Suppressor macrophage (primary cell): ENCODE measurements at places on chromosomes 4 and X.
A peak's percentile ranks its signal among the peaks of the same experiment; 100 is the strongest.

- no peak for DNase-seq
Observed at GRCh38 chr4:74391346-74391745, 26.4 kb downstream of the EREG start.

GRCh38 chr4:22130741-22131140 lies 182.2 kb upstream of the KCNIP4 start:
- DNase-seq = no peak

- peak; percentile 66 for DNase-seq
Observed at GRCh38 chr4:182478475-182478874, 235.3 kb downstream of the TENM3 start.

GRCh38 chrX:145630806-145631435 lies 186.7 kb upstream of the SLITRK2 start:
- no peak for DNase-seq

DNA sequence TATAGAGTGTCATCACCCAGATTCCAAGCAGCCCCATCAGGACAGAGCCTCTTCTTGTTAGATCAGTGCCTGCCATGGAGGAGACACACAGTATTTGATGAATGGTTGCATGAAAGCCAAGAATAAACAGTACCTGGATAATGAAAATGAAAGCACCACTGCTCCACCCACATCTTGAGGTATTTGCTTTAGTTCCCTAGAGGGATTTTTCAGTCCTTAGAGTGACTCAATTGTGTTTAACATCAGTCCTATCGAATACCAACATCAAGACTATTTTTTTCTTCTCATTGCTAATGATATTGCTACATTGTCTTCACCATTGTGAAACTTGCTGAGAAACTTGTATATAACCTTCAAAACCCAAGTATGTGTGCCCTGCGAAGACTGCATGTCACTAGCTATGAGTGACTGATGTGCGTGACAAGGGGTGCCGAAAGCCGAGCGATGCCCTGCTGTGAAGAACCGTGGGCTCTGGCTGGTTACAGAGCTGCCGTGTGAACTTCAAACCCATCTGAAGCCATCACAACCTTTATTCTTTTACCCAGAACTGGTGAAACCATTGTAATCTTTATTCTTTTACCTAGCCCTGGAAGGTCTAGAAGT lies 211.3 kb upstream of the FAT1 start:
- DNase-seq = no peak

DNA sequence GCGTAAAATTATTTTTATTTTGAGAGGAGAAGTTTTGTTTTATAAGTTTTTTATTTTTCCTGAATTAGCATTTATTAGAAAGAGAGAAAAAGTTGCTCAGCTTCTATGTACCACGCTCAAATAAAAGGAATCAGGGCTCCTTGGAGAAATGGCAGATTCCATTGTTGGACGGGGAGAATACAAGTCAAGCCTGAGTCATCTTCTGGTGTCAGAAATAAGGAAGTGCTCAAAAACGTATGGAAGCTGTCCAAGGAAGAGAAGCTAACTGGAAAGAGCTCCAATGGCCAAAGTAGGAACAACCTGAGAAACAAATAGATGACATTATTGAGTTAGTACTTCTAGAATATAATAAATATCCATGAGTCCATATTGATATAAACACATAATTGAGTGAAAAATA lies 89.3 kb upstream of the NEIL3 start:
- no peak for DNase-seq

GRCh38 chr4:40888933-40889332 lies 139.2 kb downstream of the NSUN7 start:
- DNase-seq = no peak

DNA sequence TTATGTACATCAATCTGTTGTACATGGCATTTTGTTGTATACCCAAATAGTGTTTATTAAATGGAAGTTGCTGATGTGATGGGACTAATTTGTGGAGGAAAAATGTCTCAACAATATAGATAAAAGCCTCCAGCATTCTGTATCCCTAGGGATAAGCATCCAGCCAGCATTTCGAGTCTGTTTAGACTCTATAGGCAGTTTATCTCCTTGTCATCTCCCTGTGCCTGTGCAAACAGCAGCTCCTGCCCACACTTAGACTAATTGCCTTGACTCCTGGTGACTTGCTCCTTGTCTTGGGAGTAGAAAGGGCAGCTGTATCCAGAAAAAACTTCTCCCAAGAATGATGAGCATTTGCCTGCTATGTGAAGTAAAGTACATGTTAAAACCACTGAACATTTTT lies 83.8 kb downstream of the DOCK11 start:
- no peak for DNase-seq

DNA sequence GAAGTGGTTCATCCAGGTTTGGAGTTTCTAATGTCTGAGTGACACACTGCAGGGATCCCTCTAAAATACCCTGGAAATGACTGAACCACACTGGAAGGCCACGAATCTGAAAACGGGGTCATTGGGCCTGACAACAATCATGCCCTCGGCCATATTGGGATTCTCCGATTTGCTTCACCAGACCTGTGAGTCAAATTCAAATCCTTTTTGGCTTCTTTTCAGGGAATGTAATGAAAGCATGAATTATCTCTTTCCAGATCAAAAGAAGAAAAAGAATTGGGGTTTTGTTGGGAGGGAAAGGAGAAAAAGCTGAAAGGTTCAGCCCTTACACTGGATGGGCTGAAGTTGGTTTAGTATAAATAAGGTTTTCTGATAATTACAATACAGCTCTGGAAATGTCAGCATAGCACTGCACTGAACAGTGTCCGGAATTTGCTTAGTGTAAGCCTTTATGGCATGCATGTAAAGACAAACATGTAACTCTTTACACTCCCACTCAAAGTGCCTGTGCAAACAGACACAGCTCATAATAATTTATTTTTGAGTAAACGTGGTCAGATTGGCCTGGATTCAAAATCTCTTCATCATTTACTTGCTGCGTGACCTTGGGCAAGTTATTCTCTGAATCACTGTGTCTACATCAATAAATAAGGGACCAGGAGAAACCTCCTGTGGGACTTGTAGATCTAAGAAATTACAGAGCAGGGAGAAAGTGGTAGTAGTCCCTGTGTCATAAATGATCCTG lies 21.4 kb downstream of the CT47C1 start:
- no peak for DNase-seq

GRCh38 chr4:155408796-155409195 lies 32.0 kb upstream of the MAP9 start:
- no peak for DNase-seq

DNA sequence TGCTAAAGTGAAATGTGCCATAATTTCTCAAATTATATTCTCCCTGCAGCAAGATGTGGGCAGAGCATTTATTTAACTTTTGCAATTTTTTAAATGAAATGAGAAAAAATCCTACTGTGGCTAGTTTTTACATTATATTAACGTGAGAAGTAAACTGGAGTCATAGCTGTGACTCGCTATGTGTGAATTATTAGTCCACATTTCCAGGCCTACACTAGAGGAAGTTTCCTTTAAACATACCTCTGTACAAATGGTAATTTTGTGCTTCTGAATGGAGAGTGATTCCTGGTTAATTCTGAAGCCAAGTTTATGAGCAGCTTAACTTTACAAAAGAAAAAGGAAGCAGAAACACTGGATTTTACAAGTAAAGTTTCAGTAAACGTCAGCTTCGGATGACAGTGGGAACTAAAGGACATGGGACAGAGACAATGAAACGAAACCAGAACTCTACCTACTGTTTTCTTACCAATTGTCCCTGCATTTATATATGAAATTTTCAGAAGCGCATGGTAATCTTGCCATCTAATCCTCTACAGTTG lies 72.4 kb downstream of the FBXO8 start:
- DNase-seq = no peak

DNA sequence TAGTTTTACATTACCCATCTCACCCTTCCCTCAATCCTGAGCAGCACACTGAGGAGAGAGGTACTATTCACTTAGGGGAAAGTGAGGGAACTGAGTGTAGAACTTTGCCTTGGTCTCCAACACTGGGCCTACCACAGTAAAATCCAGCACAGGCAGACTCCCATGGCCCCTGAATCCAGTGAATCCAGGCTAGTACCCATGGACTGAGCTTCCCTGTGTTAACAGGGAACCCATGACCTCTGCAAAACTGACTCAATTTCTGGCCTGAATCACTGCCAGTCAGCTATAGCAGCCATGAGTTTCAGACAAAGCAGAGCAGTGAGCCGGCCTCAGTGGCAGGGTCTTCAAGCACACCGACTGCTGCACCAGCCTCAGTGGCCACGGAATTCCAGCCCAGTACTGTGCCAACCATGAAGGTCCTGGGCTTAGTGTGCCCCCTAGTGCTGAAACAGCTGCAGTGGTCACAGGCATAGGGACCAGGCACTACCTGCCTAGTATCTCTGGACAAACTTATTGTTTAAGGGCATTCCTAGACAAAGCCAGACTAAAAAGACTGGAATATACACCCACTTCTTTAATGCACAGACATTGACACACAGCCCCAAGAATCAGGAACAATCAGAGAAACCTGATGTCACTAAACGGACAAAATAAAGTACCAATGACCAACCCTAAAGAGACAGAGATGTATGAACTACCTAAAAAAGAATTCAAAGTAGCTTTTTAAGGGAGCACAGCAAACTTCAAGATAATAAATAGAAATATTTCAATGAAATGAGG lies 127.4 kb upstream of the RPL34 start:
- no peak for DNase-seq
